ENCODE measurements at places on chromosomes 5 and 9. TPM values are rescaled to one million over a fixed set of nuclear protein-coding genes. Genes with fewer than 3 reads are reported as not detected.

OTP gene
- not detected for total RNA-seq

SPINK4 gene
- 1.8 TPM for total RNA-seq

LCN10 gene
- not detected for total RNA-seq

AGXT2 gene
- total RNA-seq: not detected

RGS7BP gene
- not detected for total RNA-seq

GPRIN1 gene
- 11.9 TPM for total RNA-seq

ACTBL2 gene
- 3.3 TPM for total RNA-seq

SEMA6A gene
- total RNA-seq: 1.1 TPM

IFNA21 gene
- not detected for total RNA-seq

TMED7 gene
- 250 TPM for total RNA-seq

STING1 gene
- 36.3 TPM for total RNA-seq

TYRP1 gene
- total RNA-seq: 13.8 TPM

LCP2 gene
- total RNA-seq: not detected

CDH12 gene
- total RNA-seq: not detected

EPB41L4A gene
- total RNA-seq: 0.29 TPM

LECT2 gene
- total RNA-seq: not detected

RLN2 gene
- not detected for total RNA-seq

LSM11 gene
- total RNA-seq: 2.0 TPM

DIRAS2 gene
- total RNA-seq: 0.22 TPM

ZNG1E gene
- total RNA-seq: 19.7 TPM

SLC22A4 gene
- total RNA-seq: 12.5 TPM

GLRA1 gene
- total RNA-seq: not detected

PCDHGA7 gene
- 4.3 TPM for total RNA-seq

CCL28 gene
- total RNA-seq: 4.2 TPM

FUT7 gene
- total RNA-seq: not detected

SPATA31D4 gene
- total RNA-seq: not detected

SPINK13 gene
- not detected for total RNA-seq

SELENOP gene
- 4.7 TPM for total RNA-seq

DMRT2 gene
- not detected for total RNA-seq

PCDHGA3 gene
- 5.5 TPM for total RNA-seq

WHRN gene
- 1.3 TPM for total RNA-seq

EXOSC3 gene
- total RNA-seq: 23.3 TPM

RPL7A gene
- total RNA-seq: 1,207 TPM

DOCK2 gene
- total RNA-seq: 3.5 TPM

ADAMTS2 gene
- total RNA-seq: 8.1 TPM

SLC46A2 gene
- total RNA-seq: not detected

PGM5 gene
- 2.0 TPM for total RNA-seq

NDUFS4 gene
- total RNA-seq: 50.4 TPM

SLC25A2 gene
- total RNA-seq: 0.44 TPM

HSPB3 gene
- 1.0 TPM for total RNA-seq

PCDHA2 gene
- under 0.01 TPM for total RNA-seq
